Stimulated activated CD8-positive, alpha-beta memory T cell treated with anti-CD3 and anti-CD28 coated beads, Interleukin-4, amount 100 ng/mL, for 1 hour (primary cell): ENCODE measurements at places on chromosomes 12 and 14.

- no peak for DNase-seq
These were observed 84.0 kb downstream of the PELI2 start for GRCh38 chr14:56202256-56202655.

GRCh38 chr14:76997257-76997970 lies 31.1 kb downstream of the IRF2BPL start:
- no peak for DNase-seq

GRCh38 chr12:19527866-19528265 lies 88.6 kb downstream of the AEBP2 start:
- DNase-seq, result no peak

GRCh38 chr14:75217508-75218206 lies 41.2 kb upstream of the TMED10 start:
- no peak for DNase-seq

DNA sequence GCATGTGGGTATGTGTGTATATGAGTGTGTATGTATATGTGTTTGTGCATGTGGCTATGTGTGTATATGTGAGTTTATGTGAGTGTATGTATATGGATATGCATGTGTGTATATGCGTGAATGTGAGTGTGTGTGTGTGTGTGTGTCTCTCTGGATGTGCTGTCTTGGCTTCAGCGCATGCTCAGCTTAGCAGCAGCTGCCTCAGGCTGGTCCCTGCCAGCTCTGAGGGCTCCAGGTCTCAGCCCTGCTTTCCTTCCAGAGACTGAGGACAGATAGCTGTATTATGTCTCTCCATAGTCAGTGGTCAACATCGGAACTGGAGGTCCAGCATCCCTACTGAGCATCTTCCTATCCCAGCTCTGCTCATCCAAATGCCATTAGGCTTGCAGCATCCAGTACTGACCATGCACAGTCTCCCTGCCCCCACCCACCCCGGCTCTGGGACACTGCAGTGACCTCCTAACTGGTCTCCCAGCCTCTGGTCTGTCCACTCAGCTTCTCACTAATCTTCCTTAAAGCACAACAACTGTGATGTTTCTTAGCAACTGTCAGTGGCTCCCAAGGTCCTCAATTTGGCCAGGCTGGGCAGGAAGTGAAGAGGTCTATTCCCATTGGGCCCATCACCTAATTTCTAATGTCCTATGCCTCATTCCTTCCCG lies 22.8 kb downstream of the FAIM2 start:
- DNase-seq, result no peak

DNA sequence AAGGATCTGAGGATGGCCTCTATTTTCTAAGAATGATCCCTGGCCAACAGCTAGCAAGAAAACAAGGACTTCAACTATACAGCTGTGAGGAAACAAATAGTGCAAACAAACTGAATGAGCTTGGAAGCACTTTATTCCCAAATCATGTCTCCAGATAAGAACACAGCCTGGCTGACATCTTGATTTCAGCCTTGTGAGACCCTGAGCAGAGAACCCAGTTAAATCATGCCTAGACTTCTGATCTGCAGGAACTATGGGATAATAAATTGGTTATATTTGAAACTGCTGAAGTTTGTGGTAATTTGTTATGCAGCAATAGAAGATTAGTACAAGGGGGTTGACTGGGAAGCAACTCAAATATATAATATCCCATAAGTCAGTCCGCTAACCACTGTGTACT lies 183.9 kb upstream of the BMP4 start:
- no peak for DNase-seq

- DNase-seq, result no peak
These were observed 68.0 kb upstream of the OSBPL8 start for GRCh38 chr12:76627346-76628135.

DNA sequence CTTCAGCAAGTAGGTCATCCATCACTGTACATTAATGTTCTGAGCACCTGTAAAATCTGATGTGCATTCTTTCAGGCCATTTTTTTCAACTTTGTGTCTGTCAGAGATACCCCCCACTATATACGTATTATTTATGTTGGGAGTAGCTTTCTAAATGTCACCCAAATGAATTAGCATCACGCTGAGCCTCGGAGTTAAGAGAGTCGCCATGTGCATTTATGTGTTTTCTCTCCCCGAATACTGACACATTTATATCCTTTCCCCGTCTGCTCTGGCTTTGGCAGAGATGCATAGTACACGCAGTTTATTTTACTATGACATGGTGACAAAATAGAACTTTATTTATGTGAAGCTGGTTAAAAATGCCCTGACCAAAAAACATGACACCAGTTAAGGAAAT lies 216.4 kb downstream of the SLC25A21 start:
- DNase-seq, result no peak

- no peak for DNase-seq
These were observed 50.7 kb downstream of the SCARB1 start for GRCh38 chr12:124812979-124813378.

- DNase-seq, result no peak
These were observed 177.7 kb upstream of the LHX5 start for GRCh38 chr12:113649256-113649830.

- no peak for DNase-seq
These were observed 58.3 kb upstream of the EEA1 start for GRCh38 chr12:92987362-92987761.

DNA sequence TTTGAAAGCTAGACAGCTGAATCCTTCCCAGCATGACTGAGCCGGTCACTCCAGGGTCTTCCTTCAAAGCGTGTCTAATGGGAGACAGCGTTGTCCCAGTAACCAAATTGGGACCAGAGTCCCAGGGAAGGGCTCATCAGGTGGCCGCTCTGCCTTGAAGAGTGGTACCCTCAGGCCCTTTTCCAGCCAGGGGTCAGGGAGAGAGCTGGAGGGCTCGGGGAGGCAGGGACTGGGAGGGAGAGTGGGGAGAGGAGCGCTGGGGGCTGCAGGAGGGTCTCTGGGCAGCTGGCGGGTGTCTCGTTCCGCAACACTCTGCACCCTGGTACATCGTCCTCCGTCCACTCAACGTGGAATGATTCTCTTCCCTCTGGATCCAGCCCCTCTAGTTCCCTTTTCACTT lies 1.6 kb upstream of the RTL1 start:
- no peak for DNase-seq

- no peak for DNase-seq
These were observed 24.0 kb downstream of the ITGA7 start for GRCh38 chr12:55683676-55684075.

GRCh38 chr14:101017806-101018560 lies 114.5 kb upstream of the RTL1 start:
- DNase-seq, result no peak

- no peak for DNase-seq
These were observed 45.5 kb upstream of the EML1 start for GRCh38 chr14:99747582-99748330.

DNA sequence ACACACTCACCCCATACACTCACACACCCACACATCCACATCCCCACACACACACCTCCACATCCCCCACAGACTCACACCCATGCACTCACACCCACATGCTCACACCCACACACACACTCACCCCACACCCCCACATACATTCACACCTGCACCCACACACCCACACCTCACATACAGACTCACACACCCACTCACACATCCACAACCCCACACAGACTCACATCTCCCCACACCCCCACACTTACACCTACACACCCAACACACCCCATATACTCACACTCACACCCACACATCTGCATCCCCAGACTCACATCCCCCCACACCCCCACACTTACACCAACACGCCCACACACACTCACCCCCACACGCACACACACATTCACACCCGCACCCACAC lies 171.8 kb downstream of the GLT1D1 start:
- DNase-seq, result no peak

DNA sequence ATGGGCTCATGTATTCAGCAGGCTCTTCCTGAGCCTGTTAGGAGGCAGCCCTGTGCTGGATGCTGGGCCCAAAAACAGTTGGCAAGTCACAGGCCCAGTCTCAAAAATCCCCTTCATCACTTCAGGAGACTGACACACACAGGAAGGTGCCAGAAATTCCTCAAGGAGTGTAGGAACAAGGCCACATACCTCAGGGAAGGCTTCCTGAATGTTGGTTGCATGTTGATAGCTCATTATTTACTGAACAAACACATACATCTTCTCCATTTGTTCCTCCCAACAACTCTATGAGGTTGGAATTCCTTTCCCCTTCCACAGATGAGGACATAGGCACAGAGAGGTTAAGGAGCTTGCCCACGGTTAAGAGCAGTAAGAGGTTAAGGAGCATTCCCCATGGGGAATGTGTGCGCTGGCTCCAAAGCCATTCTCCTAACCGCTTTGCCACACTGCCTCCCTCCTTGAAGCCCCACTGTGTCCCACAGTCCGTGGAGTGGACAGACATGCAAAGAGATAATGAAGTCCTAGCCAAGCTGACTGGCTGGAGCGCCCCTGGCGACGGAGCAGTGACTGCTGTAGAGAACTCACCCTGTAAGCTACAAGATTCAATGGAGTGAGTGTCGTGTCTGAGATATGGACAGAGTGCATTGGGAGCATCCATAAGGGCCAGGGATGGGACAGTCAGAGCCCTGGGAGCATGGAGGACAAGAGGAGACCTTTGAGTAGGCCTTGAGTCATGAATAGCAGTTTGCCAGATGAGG lies 3.3 kb downstream of the HHIPL1 start:
- no peak for DNase-seq

- no peak for DNase-seq
These were observed 586.5 kb upstream of the TMEM132C start for GRCh38 chr12:127680516-127680915.

DNA sequence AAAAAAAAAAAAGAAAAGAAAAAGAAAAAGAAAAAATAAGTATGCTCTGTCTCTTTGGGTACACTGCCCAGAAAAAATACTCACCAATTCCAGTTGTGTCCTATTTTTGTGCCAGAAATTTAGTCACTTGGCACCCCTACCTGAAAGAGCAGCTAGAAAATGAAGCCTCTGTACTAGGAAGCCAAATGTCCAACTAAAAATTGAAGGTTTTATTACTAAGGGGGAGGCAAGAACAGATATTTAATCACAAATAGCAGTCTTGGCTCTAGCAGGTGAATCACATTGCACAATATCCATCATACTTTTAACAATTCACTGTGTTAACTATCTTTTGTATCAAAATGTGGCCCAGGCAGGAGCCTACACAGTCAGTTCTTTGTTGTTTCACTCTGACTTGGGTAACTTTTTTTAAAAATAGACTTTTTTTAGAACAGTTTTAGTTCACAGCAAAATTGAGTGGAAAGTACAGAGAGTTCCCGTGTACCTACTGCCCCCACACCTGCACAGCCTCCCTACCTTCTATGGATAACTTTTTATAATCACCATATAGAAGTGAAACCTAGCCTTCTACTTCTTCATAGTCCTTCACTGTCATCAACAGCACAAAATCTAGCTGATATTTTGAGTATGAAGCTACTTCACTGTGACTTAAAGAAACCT lies 87.1 kb upstream of the ATF7IP start:
- DNase-seq, result no peak
